Caudate nucleus (tissue), 63 donors: ENCODE measurements at places on chromosomes 2 and 18.

DNA sequence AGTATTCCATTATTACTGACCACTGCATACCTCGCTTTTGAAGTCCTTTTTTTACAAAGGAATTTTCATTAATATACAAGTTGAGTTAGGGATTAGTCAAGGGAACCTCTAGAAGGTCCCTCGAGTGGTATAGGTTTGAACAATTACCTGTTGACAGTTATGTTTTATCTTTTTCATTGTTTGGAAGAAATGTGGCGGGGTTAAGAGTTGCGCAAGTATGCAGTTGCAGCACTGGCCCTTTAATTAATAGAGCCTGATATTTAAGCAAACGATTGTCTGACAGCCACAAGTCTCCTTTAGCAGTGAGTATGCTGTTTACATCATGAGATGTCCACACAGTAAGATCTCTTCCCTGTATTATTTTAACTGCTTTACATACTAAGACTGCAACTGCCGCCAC is 24.3 kb downstream of the KYNU start:
- DNase-seq, result no peak

DNA sequence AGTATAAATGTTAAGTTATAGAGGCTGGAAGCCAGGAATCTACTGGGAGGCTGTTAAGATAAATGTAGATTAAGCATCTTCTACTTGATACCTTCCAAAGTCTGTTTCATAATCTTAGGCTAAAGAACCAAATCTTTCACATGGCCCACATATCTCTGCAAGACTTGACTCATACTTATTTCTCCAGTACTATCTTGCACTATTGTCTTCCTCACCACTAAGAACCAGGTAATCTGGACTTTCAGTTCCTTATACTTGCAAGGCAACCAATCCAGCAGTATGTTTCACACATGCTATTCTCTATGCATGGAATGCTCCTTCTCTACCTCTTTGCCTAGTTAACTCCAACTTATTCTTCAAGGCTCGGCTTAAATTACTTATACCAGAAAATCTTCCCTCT is 62.2 kb downstream of the RBMS1 start:
- no peak for DNase-seq

- DNase-seq, result no peak
These were observed 43.2 kb upstream of the UBE2F start for GRCh38 chr2:237923481-237924163.

GRCh38 chr18:26227051-26227670 is 916 bp downstream of the TAF4B start:
- no peak for DNase-seq

DNA sequence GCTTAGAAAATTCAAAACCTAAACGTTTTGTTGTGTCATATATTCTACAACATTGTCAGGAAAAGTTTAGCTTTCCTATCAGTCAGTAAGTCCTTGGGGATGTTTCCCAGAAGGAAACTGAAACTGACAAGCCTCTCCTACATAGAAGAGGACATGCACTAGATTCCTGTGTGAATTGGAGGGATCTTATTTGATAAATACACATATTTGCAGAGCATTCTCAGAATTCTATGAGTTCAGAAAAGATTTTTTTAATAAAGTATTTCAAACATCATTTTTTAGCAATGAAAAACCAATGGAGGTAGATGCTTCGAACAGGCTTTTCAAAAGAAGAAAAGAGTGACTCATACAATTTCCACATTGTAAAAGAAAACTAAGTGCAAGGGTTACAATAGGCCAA is 1706.7 kb downstream of the SUCLG1 start:
- no peak for DNase-seq

- no peak for DNase-seq
These were observed 62.0 kb upstream of the ST3GAL5 start for GRCh38 chr2:85950743-85951142.

GRCh38 chr2:10019602-10020400 is 23.5 kb upstream of the KLF11 start:
- no peak for DNase-seq

DNA sequence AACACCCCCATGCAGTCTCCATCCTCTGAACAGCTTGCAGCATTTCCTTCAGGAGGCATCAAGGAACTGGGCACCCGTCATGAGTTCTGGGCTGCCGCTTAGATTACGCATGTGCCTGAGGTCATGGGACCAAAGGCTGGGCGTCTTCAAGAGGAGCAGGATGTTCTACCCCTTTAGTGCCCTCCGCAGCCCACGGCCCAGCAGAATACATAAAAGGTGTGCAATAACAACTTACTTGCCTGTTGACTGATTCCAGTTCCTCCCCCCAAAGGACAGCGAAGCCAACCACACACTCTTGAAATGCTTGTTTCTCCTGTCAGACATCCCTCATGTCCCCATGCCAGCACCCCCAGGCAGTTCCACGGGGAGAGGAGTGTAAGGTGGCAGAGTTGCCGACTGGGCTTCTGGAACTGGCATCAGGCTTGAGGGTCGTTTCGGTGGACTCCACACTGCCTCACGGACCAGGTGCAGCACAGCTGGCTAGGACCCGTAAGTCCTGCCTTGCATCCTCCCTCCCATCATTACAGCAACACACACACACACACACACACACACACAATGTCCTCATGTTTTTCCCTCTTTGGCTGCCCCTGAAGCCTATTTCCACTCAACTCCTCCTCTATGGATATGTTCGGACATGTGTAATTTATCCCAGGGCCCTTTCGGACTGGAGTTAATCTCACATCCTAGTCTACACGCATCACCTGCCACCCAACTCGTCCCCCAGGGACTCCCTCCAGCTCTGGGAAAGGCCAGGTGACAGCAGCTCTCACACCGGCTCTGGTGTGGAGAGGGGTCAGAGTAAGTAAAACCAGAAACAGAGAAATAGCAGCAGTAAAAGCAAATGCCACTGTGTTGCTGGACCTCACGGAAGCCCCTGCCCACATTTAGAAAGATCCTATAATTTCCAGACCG is 200.7 kb downstream of the BCL11A start:
- DNase-seq, result no peak

DNA sequence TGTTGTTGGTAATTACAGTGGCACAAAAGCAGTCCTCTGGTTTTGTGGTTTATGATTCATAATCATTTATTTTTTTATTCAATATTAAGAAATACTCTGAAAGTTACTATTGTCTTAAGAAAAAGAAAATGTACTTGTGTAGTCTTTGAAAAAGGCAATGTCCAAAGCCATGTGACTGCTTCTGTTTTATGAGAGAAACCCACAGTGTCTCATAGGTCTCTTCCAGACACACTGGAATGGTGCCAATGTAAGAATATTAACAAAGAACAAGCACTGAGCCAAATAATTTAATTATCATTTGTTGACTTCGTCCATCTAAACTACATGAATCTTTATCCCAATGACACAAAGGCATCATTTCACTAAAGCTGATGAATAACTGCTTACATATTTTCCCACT is 62.5 kb downstream of the RPRM start:
- no peak for DNase-seq

DNA sequence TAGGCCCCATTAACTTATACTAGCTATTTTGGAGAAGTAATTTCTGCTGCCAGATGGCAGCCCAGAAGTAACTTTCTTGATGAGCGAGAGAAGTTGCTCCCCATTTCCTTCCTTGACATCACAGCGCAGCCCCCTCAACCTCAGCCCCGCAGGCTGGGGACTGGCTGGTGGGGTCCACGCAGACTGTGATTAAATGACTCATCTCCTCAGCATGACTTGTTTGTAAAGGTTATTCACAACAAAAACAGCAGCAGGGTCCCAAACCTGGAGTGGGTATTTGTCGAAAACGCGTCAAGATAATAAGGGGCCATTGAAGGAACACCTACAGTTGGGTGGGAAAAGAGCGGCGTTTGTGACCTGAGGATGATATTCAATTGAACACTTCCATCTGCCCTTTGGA is 120.6 kb downstream of the TXNL1 start:
- no peak for DNase-seq

DNA sequence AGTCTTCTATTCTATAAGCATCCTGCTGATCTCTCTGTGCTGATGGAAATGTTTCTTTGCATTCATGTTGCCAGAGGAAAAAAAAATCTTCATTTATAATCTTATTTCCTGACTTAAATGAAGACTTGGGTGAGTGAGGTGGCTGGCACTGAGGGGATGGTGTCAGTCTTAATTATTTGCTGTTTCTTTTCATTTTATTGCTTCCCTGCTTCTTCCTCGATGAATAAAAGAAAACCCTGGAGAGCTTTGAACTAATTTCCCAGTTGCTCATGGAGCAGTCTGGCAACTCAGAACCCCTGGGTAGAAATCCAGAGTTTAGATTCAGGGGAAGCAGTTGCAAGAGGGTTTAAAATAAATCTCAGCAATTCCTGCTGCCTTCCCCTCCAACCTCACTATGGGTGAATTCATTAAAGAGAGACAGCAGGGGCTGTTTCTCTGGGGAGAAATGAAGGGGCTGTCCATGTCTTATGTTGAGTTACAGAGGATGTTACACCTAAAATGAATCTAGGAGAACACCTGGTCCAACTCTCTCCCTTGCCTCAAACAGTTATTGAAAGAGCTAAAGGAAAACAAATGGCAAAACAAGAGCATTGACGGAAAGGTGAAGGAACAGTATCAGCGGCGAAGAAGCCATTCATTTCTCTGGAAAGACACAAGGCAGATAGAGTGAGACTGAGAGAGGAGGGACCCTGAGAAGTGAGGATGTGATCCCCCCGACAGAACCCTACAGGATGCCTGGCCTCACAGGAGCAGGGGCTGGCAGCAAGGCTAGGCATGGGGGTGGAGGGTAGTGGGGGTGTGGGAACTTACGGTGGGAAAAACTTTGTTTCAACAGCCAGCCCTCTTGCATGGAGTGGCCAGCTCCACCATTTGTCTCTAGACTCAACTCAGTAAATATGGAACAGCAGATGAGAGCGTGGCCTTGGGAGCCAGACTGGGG is 41.0 kb downstream of the SP110 start:
- DNase-seq, result no peak

GRCh38 chr2:234846599-234847363 is 105.0 kb upstream of the SH3BP4 start:
- DNase-seq, result no peak

DNA sequence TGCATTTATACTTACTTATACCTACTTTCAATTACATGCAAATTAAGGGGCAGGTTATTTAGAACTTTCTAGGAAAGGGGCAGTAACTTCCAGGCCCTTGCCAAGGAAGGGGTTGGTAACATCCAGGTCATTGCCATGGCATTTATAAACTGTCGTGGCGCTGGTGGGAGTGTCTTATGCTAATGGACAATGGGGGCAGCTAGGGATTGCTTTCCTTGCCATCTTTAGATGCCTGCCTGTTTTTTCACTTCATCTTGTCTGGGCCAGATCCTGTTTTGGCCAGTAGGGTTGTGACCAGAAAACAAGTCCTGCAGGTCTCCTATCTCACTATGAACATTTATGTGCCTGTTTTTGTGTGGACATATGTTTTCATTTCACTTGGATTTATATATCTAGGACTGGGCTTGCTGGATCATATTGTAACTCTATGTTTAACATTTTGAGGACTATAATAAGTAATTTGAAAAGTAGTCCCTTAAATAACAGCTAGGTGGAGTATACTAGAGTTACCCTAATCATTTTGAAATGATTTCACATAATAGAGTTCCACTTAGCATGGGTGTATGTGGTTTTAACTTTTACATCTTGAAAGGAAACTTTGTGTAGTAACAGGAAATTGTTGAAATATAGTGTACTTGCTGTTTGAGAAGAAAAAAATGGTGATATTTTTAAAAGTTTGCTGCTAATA is 56.1 kb downstream of the LCLAT1 start:
- DNase-seq, result no peak
